Activated CD4-positive, CD25-positive, alpha-beta regulatory T cell treated with anti-CD3 and anti-CD28 coated beads, Interleukin-2, amount 50 U/mL, for 72 hours (primary cell): ENCODE measurements at places on chromosomes 7 and 10.
A peak's percentile ranks its signal among the peaks of the same experiment; 100 is the strongest.

DNA sequence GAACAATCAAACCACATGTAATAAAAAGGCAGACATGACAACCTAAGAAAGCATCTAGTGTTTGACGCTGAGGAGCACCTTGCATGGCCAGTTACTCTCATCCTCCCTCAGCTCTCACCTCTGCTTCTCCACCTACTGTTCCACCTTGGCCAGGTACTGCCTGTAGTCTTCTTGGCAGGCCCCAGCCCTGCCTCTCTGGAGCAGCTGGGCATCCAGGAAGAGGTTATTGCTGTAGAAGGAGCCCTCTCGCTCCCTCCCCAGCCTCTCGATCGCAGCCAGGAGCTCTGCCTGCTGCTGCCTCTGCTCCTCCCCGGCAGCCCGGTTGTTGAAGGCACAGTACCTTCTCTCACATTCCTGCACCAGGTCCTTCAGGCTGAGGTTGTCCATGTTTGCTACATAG is 9.7 kb downstream of the GIMAP5 start:
- no peak for DNase-seq

DNA sequence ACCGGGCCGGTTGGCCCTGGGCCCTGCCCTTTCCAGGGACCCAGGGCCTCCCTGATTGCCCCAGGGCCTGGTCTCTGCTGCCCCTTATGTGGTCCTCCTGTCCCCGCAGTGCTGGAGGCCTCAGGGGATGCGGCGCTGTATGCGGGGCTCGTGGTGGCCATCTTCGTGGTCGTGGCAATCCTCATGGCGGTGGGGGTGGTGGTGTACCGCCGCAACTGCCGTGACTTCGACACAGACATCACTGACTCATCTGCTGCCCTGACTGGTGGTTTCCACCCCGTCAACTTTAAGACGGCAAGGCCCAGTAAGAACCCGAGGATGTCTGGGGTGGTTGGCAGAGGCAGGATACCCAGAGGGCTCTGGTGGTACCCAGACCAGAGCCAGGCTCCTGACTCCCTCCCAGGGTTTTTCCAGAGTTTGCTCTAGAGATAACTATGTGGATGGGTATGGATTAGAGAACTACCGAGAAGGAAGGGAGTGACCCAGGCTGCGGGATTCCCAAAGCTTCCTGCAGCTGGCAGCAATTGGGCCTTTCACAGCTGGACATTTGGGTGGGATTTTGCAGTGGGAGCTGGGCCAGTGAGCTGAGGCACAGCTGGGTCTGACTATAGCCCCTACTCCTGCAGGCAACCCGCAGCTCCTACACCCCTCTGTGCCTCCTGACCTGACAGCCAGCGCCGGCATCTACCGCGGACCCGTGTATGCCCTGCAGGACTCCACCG is 28.1 kb upstream of the SLC29A3 start:
- DNase-seq, result no peak

- no peak for DNase-seq
Observed at GRCh38 chr10:52652431-52653262, 119.9 kb downstream of the MBL2 start.

DNA sequence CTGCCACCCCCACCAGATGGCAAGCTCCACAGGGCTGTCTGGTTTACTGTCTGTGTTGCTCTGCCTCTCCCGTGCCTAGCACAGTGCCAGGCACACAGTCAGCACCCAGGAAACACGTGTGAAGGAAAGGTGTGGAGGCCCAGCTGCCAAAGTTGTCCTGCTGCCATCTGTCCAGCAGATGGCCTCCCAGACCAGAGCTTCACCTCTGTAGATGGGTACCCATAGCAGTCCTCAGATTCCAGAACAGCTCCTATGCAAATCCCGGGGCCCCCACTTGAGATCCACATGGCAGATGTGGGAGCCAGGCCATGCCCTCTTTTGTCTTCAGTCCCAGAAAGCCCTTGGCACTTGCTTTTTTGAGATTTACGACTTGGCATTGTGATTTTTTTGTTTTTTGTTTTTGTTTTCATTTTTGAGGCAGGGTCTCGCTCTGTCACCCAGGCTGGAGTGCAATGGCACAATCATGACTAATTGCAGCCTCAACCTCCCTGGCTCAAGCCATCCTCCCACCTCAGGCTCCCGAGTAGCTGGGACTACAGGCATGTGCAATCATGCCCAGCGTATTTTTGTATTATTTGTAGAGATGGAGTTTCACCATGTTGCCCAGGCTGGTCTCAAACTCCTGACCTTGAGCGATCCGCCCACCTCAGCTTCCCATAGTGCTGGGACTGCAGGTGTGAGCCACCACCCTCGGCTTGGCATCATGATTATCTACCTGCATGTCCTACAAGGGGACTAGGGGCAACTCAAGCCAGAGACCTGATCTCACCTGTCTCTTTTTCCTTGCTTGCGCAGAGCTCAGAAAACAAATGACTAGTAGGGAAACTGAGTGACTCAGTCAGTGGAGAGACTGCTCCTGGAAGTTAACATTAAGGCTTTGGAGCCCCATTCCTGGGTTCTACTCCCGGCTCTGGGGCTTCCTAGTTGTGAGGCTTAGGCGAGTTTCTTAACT is 16.9 kb upstream of the PALD1 start:
- DNase-seq, result no peak

DNA sequence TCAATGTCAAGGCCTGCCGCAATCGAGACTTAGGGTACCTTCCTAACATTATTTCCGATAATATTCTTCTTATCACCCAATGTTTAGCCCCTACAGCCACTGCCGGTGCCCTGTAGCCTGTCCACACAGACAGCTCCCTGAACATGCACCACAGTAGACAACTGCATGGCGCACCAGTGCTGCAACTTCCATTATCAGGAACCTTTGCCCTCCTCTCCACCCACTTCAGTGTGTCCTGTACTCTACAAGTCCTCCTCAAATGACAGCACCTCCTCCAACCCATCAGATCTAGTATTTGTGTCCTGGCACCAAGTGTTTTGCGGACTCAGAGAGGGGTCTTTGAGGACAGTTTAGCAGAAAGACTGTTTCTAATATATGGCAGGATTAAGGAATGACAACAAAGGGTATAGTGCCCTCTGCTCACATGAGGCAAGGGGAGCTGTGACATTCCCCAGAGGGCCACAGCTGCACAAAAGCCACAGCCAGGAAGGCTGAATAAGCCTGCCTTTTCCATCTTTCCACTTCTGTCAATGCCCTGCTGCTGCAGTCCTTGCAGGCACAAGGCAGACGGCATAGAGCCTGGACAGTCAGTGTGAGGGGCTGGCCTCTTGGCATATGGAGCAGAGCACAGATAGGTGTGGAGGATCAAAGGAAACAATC is 335.4 kb downstream of the PARD3 start:
- DNase-seq, result no peak

DNA sequence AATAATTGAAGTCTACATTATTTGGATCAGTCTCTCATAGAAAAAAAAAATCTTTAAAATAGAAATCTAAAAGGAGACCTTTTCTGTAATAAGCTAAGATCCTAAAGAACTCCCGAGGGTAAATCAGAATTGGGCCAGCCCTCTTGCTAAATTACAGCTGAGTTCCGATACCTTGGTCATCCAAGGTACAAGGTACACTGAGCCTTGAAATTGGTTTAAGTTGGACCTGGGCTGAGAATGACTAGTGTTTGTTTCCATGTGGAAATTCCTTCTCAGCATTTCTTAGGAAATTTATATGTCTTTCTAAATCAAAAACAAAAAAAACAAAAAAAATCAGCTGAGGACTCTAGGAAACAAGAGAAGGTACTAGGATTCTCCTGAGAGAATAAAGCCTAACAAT is 64.9 kb downstream of the DNMBP start:
- DNase-seq, result no peak

DNA sequence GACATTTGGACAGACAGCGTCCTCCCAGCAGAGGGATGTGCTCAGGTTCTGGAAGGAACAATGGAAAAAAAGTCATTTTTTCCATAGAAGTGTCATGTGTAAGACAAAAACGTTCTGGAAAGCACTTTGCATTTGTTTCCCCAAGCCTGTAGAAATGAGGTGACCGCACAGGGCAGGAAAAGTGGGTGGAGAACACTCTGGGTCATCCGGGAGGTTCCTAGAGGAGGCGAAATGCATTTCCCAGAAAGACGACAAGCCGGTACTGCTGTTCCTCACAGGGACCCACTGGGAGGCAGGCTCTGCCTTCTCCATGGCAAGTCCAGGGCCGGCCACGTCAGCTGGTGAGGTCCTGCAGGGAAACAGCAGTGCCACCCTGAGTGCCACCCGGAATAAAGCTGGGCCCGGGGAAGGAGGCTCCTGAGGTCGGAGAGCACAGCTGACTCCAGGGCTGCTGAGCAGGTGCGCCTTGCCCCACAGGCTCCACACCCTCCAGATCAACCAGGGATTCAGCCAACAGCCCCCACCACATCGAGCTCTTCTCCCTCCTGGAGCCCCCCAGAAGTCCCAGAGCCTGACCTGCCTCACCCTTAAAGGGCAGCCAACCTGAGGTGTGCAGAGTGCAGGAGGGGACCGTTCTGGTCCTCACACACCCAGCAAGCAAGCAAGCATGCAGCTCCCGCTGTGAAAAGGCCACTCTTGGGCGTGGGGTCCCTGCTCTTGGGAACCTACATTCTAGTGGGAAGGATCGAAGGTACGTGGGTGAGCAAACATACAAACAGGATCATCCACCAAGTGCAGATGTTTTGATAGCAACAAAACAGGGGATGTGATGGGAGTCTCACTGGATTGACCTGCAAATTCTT is 28.8 kb upstream of the INPP5A start:
- no peak for DNase-seq

- DNase-seq, result no peak
Observed at GRCh38 chr10:97788552-97789442, 17.0 kb upstream of the SFRP5 start.

DNA sequence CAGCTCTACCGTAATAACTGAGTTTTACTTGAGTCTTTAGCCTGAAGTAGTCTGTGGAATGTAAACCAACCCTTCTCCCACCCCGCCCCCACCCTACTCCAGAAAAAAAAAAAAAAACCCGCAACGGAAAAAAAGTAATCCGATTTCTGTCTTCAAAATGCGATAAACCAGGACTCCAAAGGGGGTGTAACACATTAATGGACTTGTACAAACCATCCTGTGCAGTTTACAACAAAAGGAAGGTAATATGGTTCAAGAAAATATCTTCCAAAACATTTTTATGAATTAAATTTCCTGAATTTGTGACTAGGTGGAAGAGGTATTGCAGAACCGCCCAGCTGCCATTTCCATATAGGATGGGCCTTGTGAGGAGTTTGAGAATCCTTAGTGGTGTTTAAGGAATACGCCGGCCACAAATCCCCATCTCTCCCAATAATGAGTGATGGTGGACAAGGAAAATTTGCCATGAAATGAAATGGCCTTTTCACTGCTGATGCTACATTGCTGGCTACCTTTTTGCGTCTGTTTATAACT is 10.6 kb downstream of the SKIDA1 start:
- no peak for DNase-seq

GRCh38 chr7:43141091-43141490 is 28.6 kb downstream of the HECW1 start:
- DNase-seq, result no peak

DNA sequence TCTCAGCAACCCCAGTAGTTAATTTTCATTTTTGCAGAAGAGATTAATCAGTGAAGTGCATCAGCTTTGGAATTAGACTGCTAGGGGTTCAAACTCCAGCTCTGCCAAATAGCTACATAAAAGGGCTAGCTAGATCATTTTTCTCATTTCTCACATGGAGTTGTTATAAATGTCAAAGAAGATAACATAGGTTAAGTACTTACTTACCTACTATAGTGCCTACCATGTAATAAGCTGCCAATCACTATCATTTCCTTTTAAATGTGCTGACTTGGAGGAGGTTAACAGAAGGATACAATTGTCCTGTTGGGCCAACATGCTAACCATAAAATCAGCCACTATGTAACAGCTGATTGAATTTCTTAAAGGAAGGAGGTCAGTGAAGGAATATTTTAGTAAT is 40.7 kb downstream of the KDM7A start:
- DNase-seq, result no peak

- no peak for DNase-seq
Observed at GRCh38 chr7:75729851-75730274, 8.9 kb downstream of the HIP1 start.

GRCh38 chr7:16711730-16712129 is 41.8 kb upstream of the TSPAN13 start:
- DNase-seq, result no peak

DNA sequence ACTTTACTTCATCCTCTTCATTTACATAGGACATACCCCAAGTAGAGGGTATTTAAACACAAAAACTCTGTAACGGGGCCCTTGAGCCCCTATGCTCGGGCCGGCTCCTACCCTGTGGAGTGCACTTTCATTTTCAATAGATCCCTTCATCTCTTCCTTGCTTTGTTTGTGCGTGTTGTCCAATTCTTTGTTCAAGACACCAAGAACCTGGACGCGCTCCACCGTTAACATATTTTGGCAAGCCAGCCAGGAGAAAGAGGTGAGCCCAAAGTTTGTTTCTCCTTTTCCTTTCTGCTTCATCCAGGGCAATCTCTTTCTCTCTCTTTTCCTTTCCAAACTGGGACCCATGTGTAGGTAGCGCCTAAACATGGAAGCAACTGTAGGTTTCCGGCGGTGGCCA is 26.0 kb upstream of the BNIP3 start:
- no peak for DNase-seq

GRCh38 chr7:100221231-100221718 is 1.5 kb downstream of the PVRIG start:
- DNase-seq, result peak; percentile 64

GRCh38 chr10:4623757-4624420 is 202.1 kb upstream of the AKR1E2 start:
- no peak for DNase-seq

DNA sequence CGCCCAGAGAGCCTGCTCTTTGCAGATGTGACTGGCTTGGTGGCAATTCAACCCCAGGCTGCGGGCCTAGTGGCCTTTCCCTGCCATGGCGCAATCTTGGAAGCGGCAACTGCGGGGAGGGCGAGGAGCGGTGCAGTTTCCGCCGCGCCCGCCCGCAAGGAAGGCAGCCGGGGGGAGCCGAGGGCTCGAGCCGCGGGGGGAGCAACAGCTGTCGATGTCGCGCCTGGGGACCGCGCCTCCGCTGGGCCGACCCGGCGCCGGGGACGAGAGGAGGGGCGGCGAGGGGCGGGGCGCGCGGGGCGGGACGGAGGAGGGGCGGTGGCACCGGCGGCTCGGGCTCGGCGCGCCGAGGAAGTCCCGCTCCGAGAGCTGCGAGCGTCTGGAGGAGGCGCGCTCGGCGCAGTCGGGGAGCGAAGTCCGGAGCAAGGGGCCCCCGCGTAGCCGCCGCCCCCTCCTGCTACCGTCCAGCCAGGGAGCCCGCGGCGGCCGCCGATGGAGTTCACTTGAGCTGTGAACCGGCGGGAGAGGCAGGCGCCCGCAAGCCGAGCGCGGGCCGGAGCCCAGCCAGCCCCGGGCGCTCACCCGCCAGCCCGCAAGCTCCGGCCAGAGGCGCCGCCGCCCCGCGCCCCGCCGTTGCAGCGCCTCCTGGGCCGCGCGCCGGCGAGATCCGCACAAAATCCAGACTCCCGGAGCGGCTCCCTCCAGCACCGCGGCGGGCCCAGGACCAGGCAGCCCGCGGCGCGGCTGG is 438.1 kb upstream of the GALNT17 start:
- DNase-seq, result peak; percentile 35
